ENCODE measurements at places on chromosomes 5 and 9.

- DNase-seq, result peak; percentile 12
Observed at GRCh38 chr9:133619791-133620190, 10.6 kb upstream of the FAM163B start.

DNA sequence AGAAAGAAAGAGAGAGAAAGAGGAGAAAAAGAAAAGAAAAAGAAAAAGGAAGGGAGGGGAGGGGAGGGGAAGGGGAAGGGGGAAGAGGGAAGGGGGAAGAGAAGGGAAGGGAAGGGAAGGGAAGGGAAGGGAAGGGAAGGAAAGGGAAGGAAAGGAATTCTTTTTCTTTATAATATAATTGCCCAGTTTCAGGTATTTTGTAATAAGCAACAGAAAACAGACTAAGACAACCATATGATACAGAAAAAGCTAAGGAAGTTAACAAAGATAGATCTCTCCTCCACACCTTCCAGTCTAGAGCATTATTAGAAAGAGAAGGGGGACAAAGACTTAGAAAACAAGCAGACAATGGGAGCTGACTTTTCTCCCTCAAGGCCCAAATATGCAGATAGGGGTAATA is 31.0 kb downstream of the MEIKIN start:
- no peak for DNase-seq

- no peak for DNase-seq
Observed at GRCh38 chr5:145829708-145830361, 5.3 kb downstream of the PRELID2 start.

- no peak for DNase-seq
Observed at GRCh38 chr5:163660486-163660885, 155.1 kb downstream of the MAT2B start.

GRCh38 chr9:84778570-84778969 is 109.0 kb downstream of the NTRK2 start:
- DNase-seq, result no peak

GRCh38 chr9:135992486-135993408 is 31.6 kb upstream of the UBAC1 start:
- DNase-seq, result no peak

GRCh38 chr5:130520211-130520610 is 615.9 kb downstream of the CHSY3 start:
- DNase-seq, result no peak

- no peak for DNase-seq
Observed at GRCh38 chr5:59285300-59286016, 608.1 kb downstream of the PDE4D start.

- no peak for DNase-seq
Observed at GRCh38 chr5:145028626-145029025, 806.5 kb downstream of the PRELID2 start.

- DNase-seq, result no peak
Observed at GRCh38 chr5:60779466-60779865, 64.6 kb downstream of the ELOVL7 start.

DNA sequence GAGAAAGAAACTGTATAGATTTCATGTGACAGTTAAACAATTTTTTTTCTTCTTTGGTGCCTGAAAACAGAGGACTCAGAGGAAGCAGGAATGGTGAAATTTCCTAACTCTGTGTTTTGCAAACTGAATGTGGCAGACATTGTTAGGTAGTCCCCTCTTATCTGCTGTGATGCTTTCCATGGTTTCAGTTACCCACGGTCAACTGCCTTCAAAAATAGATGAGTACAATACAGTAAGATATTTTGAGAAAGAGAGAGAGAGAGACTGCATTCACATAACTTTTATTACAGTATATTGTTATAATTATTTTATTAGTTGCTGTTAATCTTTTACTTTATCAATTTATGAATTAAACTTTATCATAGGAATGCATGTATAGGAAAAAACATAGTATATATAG is 627.2 kb downstream of the CCDC171 start:
- no peak for DNase-seq

GRCh38 chr5:107385708-107386107 is 285.0 kb downstream of the EFNA5 start:
- DNase-seq, result no peak

- DNase-seq, result no peak
Observed at GRCh38 chr5:171700318-171700912, 85.2 kb upstream of the SMIM23 start.

DNA sequence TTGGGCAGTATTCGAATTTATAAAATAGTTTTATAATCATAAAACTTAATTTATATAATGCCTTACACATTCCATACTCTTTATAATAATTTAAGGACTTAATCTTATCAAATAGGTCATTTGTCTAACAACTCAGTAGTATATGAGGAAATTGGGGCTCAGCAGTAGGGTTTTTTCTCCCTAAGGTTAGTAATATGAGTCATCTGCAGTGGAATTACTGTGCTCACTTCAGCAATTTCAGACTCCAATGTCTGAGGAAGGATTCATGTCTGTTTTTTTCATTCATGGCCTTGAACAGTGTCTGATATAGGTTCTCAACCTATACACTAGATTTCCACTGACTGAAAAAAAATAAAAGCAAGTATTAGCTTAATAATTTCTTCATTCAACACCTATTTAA is 7.4 kb downstream of the DMRTA1 start:
- DNase-seq, result no peak

- DNase-seq, result no peak
Observed at GRCh38 chr5:65766175-65766574, 44.2 kb downstream of the NLN start.

DNA sequence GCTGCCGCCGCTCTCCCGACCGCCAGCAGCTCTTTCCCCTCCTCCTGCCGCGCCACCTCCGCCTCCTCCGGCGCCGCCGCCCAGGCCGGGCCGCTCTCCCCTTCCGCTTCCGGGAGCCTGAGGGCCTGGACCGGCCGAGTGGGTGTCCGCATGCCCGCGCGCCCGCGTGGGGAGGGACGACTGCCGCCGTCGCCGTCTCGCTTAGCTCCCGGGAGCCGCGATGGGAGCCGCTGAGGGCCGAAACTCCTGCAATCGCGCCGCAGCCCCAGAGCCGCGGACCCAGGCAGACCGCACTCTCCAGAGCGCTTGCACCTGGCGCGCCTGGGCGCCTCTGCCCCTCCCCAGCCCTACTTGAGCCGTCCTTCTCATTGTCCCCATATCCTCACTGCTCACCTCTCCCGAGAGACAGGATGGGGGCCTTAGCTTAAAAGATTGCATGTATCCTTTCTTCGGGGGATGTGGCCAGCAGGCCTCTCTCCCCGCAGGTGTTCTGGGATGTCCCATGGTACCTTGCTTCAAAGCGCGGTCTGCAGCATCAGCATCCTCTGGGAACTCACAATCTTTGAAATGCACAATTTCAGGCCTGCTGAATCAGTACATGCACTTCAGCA is at the start of gene ZDHHC21:
ZDHHC21 (minus strand) TSS at position 182 of the 611 bp plus-strand sequence. CDS start 19,092 bp downstream, outside the sequence.
- DNase-seq, result peak; percentile 38

- DNase-seq, result no peak
Observed at GRCh38 chr5:172644711-172645110, 3.6 kb downstream of the NEURL1B start.

DNA sequence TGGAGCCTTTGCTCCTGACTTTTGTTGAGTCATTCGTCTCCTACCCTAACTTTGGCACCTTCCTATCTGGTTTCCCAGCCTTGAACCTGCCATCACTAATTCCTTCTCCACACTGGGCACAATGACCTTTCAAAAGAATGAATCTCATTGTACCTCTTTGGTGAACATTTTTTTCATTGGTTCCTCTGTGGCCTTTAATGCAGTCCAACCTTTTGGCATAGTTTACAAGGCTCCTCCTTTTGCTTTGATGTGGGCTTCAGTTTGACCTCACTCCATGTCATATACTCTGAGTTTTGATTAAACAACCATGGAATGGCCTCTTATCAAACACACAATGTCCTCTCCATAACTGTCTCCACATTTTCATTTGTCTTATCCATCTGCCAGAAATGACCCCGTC is 14.5 kb upstream of the ROPN1L start:
- no peak for DNase-seq

GRCh38 chr9:76691517-76692313 is 72.5 kb upstream of the PCA3 start:
- DNase-seq, result no peak

GRCh38 chr9:103804077-103804735 is 289.9 kb upstream of the SMC2 start:
- DNase-seq, result no peak

DNA sequence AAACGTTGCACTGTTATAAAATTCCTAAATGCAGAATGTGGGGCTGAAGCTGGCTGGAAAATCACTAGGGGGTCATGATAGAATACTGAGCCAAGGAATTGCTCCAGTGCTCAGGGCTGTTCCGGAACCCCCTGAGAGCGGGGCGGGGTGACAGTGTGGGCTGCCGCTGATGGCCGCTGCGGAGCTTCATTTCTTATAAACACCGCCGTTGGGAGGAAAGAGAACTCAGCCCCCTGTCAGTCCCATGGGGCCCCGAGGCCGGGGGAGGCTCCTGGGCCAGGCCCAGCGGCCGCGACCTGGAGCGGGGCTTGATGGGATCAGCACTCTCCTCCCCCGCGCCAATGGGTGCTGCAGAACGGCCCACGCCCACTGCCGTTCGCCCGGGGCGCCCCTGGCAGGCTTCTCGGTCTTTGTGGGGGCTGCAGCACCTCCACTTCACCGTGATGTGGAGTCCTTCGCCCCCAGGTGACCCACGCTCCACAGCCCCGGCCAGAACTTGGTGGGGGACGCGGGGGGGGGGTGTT is 5.2 kb upstream of the IRF1 start:
- peak; percentile 39 for DNase-seq

GRCh38 chr5:137605411-137605810 is 106.3 kb upstream of the SPOCK1 start:
- no peak for DNase-seq

GRCh38 chr5:85972539-85972938 is 645.2 kb upstream of the COX7C start:
- DNase-seq, result no peak

DNA sequence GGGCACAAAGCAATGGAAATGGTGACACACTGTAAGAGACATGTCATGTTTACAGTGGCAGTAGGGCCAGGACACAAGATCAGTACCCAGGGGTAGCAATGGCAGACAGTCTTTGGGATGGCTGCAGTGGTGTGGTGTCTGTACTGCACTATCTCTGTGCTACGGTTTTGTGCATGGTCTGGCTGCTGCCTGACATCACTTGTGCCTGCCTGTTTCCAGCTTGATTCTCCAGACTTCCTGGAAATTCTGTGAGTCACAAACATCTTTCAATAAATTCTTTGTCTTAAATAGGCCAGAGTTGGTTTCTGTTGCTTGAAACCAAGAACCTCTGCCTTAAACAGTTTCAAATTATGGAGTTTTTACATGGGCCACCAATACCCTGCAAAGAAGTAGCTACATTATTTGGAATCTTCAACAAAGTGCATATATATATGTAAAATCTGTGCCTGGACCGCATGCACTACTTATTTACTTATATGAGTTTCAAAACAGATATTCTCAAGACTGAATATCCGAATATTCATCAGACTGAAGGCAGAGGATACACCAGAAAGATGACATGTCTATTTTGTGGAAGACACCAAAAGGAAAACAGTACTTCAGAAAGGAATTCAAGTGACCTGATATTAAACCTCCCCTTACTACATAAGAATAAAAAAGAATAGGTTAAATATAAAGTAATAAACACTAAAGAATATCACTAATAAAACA is 188.1 kb downstream of the RFX3 start:
- DNase-seq, result no peak
